ENCODE measurements at places on chromosomes 2 and 18. TPM values are rescaled to one million over a fixed set of nuclear protein-coding genes. Genes with fewer than 3 reads are reported as not detected.

DNA sequence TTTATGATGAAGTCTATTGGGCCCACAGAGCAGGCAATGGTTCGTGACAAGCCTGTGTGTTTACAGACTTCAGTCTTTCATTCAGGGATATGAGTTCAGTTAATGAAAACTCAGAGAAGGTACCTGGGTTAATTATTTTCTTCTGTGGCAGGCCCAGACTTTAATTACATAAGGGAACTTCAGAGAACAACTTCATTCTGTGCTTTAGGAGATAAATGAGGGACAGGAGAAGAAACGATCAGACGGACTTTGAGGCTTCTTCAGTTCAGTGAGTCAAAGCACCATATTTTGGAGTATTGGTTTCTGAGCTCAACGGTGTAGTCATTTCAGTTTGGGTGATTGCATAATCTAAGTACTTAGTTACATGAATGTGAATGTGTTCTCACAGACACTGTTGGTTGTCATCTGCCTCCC lies 203.0 kb upstream of the KCNJ3 start:
- DNase-seq: no peak

DNA sequence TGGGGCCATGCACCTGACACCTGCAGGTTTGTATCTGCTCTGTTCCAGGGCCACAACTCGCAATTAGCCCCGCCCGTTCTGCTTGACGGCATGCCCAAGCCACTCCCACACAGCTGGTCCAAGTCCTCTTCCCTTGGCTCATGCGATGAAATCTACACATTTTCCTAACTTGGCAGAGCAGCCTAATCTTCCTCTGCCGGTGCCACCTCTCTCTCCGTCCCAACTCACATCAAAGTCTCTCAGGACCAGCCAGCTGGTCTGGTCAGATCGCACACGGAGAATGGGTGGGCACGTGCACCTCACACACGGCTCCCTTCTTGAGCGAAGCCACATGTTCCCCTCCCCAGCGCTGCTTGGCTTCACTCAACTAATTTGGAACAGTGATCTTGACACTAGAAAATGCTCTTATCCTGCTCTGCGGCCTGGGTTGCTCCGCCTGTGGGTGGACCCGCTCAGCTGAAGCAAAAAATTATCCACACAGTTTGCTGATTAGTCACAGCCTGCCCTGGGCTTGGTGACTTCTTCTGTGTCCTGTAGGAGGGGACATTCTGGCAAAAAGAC lies 176.7 kb downstream of the NRP2 start:
- DNase-seq: peak; percentile 38

GRCh38 chr2:28398101-28398834 lies 5.6 kb downstream of the FOSL2 start:
- DNase-seq: no peak

- no peak for DNase-seq
Observed at GRCh38 chr2:58614219-58614618, 373.1 kb upstream of the FANCL start.

DNA sequence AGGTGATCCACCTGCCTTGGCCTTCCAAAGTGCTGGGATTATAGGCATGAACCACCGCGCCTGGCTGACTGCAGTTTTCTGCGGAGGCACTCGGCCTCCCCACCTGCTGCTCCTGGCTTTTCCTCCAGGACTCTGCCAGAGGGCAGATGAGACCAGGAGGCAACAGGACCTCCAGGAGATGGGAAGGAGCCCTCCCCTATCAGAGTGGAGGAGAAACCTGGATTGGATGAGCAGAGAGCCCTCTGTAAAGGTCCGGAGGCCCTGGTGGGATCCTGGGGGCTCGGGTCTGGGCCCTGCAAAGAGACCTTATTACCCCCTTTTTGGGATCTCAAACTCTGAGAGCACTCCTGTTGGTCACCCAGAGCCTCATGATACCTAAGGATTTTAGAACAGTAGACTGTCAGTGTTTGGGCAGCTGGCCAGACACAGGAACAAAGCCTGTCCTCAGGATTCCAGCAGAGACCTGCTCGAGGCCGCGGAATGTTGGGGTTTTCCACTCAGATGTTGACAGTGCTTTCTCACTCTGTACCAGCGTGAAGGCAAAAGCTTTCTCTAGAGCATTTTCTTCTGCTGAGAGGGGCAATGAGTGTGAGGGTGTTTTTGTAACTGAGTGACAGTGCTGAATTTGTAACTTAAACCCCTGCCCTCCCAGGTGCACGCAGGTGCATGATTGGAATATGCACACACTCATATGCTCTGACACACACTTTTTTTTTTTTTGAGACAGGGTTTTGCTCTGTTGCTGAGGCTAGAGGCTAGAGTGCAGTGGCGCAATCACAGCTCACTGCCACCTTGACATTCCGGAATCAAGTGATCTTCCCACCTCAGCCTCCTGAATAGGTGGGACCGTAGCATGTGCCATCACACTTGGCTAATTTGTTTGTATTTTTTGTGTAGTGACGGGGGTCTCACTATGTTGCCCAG lies 48.4 kb downstream of the NPPC start:
- DNase-seq: peak; percentile 82

The UGT1A10 gene
- not detected for total RNA-seq

GRCh38 chr18:77022556-77022955 lies 110.0 kb downstream of the MBP start:
- DNase-seq: no peak

- no peak for DNase-seq
Observed at GRCh38 chr18:33987206-33987605, 237.5 kb downstream of the NOL4 start.

GRCh38 chr2:86411396-86411795 lies 29.8 kb upstream of the KDM3A start:
- DNase-seq: no peak

- no peak for DNase-seq
Observed at GRCh38 chr2:23137166-23137565, 247.8 kb upstream of the KLHL29 start.

- DNase-seq: peak; percentile 93
Observed at GRCh38 chr2:217434180-217434975, 568.4 kb downstream of the TNS1 start.

DNA sequence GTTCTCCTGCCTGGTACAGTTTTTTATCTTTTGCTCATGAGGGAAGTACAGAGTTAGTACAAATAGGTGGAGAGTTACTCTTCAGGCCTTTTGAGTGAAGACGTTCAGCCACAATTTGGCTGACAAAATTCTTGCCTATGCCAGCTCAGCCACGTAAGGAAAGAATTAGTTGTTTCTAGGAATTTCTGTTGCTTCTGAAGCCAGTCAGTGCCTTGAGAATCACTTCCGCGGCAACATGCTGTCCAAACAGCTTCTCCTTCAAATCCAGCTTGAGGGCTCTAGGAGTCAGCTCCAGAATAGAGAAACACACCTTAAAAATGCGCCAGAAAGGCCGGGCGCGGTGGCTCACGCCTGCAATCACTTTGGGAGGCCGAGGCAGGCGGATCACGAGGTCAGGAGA lies 27.5 kb downstream of the M1AP start:
- no peak for DNase-seq

GRCh38 chr2:238929242-238930081 lies 81.6 kb downstream of the TWIST2 start:
- DNase-seq: peak; percentile 94

The HOXD13 gene
- not detected for total RNA-seq

DNA sequence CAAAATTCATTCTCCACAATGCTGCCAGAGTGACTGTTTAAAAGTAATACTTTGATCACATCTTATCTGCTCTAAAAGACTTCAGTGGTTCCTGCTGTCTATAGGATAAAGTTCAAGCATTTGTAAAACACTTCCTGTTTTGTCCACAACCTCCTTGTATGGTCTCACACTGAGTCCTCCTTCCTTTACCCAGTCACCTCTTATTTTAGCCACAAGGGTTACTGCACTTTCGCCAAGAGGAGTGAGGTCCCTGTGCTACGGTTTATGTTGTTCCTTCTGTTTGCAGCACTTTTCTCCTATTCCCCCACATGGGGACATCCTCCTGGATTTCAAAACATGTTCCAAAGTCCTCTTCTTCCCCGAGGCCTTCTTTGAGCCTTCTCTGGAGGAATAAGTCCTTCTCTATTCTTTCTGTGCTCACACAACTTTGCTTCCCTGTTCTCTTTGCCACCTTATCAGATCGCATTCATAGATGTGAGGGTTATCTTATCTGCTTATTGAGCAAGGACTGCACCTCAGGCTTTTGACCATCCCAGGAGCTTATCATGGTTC lies 112.2 kb upstream of the NABP1 start:
- no peak for DNase-seq

GRCh38 chr18:37922162-37922561 lies 356.6 kb upstream of the CELF4 start:
- DNase-seq: no peak

The CAPN10 gene
- total RNA-seq: 26.4 TPM

DNA sequence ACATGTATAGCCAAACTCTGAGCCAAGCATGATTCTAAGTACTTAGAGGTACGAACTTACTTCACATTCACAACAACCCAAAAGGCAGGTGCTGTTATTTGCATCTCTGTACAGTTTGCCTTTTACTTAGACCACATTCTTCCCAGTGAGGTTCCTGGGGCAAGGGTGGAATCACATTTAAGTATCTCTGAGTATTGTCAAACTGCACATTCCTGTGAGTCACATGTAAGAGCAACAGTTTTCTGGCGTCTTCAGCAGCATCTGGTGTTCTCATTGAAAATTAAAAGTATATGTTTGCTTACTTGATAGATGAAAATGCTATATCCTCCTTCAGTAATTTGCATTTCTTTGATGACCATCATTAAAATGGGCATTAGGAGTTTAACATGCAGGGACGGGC lies 119.1 kb downstream of the UXS1 start:
- DNase-seq: no peak

GRCh38 chr18:24497031-24497754 lies 36.8 kb downstream of the HRH4 start:
- no peak for DNase-seq

DNA sequence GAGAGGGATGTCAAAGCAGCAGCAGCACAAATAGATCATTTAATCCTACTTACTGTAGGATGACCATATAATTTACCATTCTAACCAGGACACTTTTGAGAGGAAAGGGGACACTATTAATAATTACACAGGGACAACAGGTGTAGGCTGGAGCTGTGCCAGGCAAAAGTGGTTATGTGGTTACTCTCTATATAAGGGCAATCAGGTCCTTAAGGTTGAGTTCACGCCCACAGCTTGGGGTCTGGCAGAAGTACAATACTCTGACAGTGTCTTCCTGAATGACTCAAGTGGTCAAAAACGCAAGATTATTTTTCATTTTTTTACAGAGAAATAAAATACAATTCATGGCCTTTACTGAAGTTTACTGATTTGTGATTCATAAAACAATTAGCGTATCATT lies 2.8 kb downstream of the PREPL start:
- DNase-seq: no peak

The TDRD15 gene
- total RNA-seq: not detected

The PKDCC gene
- 4.3 TPM for total RNA-seq

DNA sequence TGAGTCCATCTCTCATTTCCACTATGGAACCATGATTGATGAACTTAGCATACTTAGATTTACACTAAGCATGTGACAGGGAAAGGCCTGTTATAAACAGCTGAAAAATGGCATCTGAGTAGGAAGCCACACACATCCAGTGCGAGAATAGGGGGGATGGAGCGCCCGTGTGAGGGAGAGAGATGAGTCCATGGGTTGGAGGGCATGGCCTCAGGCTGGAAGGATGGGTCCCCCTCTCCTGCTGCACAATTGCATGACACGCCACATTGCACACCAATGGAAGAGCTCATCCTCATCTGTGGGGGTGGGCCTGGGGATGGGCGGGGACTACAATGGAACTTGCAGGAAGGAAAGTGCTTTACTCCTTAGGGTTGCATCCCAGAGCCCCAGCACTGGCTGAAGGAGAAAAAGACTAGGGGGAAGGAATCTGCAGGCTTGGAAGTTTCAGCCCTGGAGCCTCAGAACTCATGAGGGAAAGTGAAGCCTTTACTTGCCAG lies 46.4 kb upstream of the CXCR4 start:
- no peak for DNase-seq

The PROKR1 gene
- total RNA-seq: not detected

GRCh38 chr2:205872716-205873115 lies 190.4 kb downstream of the NRP2 start:
- DNase-seq: no peak

- DNase-seq: no peak
Observed at GRCh38 chr2:133498662-133499585, 69.3 kb downstream of the NCKAP5 start.

DNA sequence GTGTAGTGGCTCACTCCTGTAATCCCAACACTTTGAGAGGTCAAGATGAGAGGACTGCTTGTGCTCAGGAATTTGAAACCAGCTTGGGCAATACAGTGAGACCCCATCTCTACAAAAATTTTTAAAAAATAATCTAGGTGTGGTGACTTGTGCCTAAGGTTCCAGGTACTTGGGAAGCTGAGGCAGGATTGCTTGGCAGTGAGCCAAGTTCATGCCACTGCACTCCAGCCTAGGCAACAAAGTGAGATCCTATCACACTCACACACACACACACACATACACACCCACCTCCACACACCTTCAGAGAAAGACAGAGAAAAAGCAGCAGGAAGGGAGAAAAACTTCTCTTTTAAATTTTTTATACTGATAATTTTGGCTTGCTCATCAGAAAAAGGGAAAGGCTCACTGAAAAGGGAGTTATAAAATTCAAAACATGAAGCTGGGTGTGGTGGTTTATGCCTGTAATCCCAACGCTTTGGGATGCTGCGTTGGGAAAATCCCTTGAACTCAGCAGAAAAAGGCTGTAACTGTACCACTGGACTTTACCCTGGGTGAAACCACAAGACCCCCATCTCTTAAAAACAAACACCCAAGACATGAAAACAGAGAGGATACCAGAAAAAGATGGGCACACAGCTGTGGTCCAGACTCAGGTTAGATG lies 25.7 kb downstream of the FAM168B start:
- DNase-seq: no peak

The TEKT4 gene
- not detected for total RNA-seq

DNA sequence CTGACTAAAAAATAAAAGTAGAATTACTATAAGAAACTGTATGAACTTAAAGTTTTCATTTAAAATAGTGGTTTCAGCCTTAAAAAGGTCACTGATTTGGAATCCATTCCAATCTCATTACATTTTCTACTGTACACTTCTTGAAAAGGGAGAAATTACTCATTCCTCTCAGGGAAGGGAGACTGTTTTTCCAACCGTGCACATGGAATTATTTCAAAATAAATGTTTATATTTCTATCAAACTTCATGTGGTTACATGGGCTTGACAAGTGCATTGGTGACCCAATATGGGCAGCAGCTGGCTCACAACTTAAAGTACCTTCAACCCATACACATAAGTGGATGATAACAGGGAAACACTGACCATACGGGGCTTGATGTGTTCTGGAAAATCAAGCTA lies 324.5 kb upstream of the THUMPD2 start:
- no peak for DNase-seq

DNA sequence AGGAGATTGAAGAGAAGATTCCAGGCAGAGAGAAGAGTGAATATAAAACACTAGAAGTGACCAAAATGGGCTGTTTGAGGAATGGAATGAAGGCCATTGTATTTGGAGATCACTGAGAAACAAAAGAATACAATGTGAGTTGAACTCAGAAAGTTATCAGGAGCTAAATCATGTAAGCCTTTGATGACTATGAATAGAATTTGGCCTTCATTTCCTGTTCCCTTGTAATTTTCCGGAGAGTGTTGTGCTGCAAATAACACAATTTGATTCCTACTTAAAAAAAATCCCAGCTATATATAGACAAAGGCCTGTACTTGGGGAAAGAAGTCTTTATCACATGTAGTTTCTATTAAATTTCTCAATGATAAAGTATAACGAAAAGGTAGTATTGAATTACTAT lies 33.7 kb upstream of the KYNU start:
- no peak for DNase-seq

- DNase-seq: no peak
Observed at GRCh38 chr2:221897718-221898117, 325.6 kb upstream of the EPHA4 start.
